CD4-positive, alpha-beta T cell treated with Interleukin-2 at 100 ng/mL for 4 hours (primary cell): ENCODE measurements at places on chromosomes 16 and 17.

DNA sequence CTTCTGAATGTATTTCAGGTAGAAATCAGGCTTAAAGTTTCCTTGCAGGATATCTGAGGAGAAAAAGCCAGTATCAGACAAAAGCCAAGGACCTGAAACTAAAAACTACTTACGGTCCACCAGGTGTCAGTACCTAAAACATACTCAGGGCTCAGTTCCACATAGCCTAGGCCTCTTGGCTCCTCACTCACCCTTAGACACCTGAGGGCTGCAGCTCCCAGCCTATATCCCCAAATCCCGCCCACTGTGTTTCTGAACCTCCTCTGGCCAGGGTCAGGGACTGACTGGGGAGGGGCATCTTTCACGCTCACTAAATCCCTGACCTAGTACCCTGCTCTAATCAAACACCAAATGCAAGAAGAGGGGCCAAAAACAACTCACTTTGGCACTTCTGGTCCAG is 8.8 kb upstream of the ROGDI start:
- no peak for DNase-seq

DNA sequence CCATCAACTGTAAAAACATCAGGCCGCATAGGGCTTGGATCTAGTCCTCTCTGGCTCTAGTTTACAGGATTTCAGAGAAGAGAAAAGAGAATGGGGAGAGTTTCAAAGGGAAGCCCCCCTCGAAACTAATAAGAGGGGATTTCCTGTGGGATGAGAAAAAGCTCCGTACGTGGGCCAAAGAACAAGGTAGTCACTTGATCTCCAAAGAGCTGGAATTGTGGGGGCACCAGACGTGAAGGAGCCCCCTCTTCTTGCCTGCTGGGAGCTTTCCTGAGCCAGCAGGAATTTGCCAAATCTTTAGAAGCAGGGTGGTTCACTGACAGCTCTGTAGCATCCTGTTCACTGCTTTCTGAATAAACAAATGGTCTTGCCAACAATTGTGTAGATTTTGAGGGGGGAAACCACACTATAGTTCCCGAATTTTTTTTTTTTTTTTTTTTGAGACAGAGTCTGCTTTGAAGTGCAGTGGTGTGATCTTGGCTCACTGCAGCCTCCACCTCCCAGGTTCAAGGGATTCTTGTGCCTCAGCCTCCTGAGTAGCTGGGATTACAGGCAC is 7.0 kb upstream of the TMIGD1 start:
- no peak for DNase-seq

- no peak for DNase-seq
These were observed 1.1 kb downstream of the LGALS9 start for GRCh38 chr17:27631897-27632725.

- peak; percentile 59 for DNase-seq
These were observed 13.5 kb upstream of the DHRS13 start for GRCh38 chr17:28916302-28916934.

DNA sequence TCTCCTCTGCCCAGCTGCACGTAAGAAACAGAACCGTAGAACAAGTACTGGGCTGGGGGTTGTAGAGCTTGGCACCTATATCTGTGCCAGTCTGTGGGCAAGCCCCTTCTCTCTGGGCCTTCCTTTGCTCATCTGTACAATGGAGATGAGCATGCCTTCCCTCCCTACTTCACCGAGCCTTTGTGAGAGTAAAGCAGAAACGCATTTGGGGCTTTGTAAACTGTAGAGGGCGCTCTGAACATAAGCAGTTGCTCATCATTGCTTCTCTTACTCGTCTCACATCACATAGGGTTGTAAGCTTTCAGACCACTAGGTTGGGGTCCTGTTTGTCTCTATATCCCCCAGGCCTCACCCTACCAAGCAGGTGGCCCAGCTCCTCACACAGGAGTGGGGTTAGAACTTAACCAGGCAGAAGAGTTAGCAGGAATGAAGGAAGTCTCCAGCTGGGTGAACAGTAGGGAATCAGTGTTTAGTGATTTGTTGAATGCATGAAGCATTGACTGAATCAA is 15.1 kb downstream of the SAMD14 start:
- DNase-seq = peak; percentile 59

DNA sequence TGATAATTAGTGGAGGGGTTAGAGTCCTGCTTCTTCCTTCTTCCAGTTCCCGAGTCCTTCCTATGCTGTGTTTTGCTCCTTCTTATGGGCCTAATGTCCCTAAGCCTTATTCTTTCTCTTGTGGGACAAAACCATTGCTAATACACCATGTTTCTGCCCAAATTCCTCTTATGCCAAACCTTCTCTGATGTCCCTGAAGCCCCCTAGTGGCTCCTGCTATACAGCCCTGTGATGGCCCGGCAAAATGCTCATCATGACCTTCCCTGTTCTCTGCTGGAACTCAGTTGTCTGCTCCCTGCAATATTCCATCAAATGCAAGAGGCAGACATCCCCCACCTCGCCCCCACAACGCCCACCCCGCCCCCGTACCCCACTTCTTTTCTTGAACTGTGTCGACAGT is 171.6 kb downstream of the CDH11 start:
- DNase-seq = no peak

- DNase-seq = no peak
These were observed 1.6 kb downstream of the CPPED1 start for GRCh38 chr16:12802048-12802447.

DNA sequence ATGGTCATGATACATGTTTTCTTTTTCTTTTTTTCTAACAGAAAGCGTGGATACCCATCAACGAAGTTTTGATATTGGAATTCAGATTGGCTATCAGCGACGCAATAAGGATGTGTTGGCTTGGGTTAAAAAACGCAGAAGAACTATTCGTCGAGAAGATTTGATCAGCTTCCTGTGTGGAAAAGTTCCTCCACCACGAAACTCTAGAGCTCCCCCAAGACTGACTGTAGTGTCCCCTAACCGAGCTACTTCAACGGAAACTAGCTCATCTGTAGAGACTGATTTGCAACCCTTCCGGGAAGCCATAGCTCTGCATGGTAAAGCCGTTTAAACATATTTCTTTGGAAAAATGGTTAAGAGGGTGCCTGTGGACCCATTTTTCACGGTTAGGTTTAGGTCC is 11.5 kb downstream of the HAPSTR1 start:
- peak; percentile 34 for DNase-seq

DNA sequence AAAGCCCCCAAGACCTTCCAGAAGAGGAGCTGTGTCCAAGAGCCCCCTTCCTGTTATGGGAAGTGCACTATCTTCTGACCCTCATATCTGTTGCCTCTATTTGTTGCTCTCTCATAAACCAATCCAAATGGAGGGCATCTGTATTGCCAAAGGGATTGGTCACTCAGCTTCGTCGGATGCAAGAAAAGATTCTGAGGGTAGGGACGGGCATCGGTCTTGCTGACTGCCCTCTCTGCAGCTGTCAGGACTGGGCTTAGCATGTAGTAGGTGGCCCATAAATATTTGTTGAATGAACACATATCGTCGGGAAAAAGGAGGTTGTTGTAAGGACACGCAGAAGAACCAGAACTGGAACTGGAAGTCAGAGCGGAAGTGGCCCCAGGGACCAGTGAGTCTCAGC is 44.1 kb downstream of the CCDC42 start:
- no peak for DNase-seq

DNA sequence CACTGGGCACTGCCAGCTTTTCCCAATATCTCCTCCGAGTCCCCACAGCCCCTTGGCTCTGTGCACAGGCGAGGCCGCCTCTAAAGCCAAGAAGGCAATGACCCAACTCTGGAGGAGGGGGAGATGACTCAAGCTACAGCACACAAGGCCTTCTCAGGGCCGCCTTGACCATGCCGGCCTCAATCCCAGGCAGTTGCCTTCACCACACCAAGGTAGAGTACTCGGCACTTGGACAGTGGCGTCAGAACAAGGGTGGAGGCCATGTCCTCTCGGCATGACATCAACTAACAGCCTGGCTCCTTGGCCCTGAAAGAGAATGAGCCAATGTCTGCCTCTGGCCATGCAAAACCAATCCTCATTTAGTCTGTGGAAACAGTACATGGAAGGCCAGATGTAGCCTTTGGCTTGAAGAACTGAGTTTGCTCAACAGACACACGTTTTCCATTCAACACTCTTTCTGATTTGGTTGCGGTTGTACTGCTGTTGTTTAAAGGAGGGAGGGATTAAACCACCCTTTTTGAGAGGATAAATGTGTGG is 139.6 kb downstream of the XYLT1 start:
- no peak for DNase-seq

DNA sequence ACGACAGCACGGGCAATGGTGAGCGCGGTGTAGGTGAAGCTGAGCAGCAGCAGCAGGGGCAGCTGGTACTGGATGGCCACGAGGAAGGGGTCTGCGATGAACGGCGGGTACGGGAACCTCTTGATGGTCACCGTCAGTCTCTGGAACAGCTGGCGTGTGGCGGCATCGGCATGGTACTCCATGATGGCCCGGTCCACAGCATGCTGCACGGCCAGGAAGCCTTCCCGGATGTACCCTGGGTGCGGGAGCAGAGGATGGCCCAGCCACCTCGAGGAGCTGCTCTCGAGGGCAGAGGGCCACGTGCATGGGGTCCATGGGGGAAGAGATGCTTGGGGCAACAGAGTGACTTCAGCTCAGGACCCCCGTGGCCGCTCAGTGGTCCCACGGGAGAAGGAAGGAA is 20.9 kb downstream of the ABCA3 start:
- no peak for DNase-seq

DNA sequence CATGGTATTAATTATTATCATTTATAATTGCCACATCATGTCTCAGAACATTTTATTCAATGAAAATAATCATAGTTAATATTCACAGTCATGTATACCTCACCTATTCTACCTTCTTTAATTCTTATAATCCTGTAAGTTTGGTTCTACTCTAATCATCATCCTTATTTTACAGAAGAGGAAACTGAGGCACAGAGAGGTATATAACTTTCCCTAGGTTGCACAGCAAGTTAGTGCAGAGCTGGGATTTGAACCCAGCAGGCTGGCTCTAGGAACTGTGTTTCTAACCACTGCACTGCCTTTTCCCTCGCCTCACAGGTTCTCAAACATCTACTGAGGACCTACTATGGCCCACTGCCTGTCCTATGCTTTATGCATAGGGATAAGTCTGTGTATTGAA is 32.7 kb downstream of the WSB1 start:
- DNase-seq = no peak

GRCh38 chr16:60166-60565 is 6.5 kb downstream of the SNRNP25 start:
- no peak for DNase-seq

- peak; percentile 55 for DNase-seq
These were observed 15.2 kb upstream of the SSTR5 start for GRCh38 chr16:1057252-1057932.

- DNase-seq = no peak
These were observed 2.0 kb downstream of the HBZ start for GRCh38 chr16:154217-155030.

DNA sequence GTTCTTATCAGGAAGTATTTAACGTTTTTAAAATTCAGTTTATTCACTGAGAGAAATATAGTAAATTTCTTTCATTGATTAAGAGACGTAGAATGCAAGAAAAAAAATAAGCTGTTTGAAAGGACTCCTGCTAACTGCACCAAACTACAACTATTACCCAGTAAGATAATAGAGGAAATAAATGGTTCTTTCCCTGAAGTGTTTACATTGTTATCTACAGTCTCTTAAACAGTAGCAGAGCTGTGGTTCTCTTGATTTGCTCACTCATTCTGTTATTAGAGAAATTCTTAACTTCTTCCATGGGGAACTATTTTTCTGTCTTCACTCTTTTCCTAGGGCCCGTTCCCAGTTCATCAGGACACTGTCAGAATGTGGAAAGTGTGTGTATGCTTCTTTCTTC is 973.0 kb downstream of the KCNJ2 start:
- no peak for DNase-seq

DNA sequence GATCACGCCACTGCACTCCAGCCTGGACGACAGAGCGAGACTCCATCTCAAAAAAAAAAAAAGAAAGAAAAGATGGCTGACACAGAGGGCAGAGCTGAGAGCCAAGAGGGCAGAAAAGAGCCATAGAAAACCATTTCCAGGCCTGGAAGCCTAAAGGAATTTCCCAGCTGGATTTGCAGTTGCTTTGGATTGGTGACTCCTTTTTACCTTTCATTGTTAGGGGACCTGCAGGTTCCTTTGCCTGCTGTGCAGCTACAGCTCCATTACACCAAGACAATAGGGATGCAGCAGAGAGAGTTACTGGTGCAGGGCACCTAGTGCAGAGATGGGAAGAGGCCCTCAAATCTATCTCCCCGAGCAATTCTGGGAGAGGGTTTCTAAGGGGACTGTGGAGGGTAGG is 18.4 kb downstream of the ZNF668 start:
- DNase-seq = no peak

- DNase-seq = no peak
These were observed 54.6 kb downstream of the LMF1 start for GRCh38 chr16:916035-916799.

DNA sequence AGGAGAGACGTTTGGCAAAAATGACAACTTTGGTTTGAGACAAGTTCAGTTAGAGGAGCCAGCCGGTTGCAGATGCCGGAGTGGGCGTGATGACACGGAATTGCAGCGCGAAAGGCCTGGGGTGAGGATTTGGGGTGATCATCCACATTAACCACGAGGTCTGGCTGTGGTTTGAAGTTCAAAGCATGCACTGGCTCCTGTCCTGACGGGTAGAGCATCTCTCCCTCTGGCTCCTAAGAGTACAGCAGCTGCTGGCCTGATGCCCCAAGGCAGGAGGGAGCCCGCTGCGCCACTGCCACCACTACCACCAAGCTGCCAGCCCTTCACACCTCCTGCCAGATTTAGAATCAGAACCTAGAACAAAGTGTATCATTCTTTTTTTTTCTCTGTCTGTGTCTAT is 3.7 kb downstream of the RHBDL3 start:
- no peak for DNase-seq

DNA sequence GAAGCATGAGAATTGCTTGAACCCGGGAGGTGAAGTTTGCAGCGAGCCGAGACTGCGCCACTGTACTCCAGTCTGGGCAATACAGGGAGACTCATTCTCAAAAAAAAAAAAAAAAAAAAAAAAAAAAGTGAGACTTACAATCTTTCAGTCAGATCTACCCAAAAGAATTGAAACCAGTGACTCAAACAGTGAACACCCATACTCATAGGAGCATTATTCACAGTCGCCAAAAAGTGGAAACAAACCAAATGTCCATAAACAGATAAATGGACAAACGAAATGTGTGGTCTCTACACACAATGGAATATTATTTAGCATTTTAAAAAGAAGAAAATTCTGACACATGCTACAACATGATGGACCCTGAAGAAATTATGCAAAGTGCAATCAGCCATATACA is 9.1 kb upstream of the SCNN1B start:
- DNase-seq = no peak
